ENCODE measurements at places on chromosomes 3 and 15. TPM values are rescaled to one million over a fixed set of nuclear protein-coding genes. Genes with fewer than 3 reads are reported as not detected.

Gene GP9
- 0.34 TPM for polyA plus RNA-seq

- no peak for DNase-seq
These were observed 29.8 kb upstream of the CHL1 start for GRCh38 chr3:166799-167198.

DNA sequence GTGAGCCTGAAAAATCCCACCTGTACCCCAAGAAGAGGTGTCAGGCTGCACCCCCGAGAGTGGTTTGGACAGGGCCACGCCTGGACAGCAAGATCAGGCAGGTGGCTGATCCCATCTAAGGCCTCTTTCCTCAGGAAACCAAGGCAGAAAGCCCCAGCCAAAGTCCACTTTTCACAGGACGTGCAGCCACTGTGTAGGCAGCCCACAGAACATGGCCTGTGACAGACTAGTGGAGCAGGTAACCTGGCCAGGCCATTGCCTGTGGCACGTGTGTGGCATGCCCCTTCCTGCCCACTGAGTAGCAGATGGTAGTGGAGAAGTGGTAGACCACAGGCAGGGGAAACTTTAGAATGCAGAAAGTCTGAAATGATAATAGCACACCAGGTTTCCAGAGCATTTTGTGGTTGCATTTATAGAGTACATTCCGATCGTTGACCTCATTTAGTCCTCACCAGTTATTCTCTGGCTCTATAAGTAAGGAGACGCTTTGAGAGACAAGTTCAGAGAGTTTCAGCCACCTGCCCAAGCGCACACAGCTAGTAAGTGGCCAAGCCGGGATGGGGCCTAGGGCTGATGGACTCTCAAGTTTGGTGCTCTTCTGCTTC, 68.7 kb downstream of the AAGAB start:
- DNase-seq = no peak

Gene TTLL13
- polyA plus RNA-seq = not detected

Gene FES
- 7.8 TPM for polyA plus RNA-seq

- no peak for DNase-seq
These were observed 102.5 kb downstream of the IQSEC1 start for GRCh38 chr3:12970684-12971083.

DNA sequence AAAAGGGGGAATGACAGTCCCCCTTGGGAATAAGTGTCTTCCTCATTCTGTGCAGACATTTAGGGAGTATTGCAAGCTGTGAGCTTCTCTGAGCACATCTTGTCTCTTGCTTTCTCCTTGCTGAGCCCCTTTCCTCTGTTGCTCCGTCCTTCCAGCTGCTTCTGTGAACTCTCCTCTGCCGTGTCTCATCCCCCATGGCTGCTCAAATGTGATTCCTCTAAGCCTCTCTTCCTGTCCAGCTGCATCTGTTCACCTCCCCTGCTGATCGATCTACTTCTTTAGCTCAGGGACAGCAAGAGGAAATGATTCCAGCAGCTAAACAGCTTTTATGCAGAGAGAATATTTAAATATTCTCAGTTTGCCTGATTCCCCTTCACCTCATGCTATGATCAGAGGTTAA, 328.0 kb upstream of the DNAJC19 start:
- no peak for DNase-seq

Gene RETNLB
- not detected for polyA plus RNA-seq

Gene HYAL1
- polyA plus RNA-seq = 1.4 TPM

Gene MEF2A
- polyA plus RNA-seq = 64.2 TPM

Gene CCR2
- 0.62 TPM for polyA plus RNA-seq

DNA sequence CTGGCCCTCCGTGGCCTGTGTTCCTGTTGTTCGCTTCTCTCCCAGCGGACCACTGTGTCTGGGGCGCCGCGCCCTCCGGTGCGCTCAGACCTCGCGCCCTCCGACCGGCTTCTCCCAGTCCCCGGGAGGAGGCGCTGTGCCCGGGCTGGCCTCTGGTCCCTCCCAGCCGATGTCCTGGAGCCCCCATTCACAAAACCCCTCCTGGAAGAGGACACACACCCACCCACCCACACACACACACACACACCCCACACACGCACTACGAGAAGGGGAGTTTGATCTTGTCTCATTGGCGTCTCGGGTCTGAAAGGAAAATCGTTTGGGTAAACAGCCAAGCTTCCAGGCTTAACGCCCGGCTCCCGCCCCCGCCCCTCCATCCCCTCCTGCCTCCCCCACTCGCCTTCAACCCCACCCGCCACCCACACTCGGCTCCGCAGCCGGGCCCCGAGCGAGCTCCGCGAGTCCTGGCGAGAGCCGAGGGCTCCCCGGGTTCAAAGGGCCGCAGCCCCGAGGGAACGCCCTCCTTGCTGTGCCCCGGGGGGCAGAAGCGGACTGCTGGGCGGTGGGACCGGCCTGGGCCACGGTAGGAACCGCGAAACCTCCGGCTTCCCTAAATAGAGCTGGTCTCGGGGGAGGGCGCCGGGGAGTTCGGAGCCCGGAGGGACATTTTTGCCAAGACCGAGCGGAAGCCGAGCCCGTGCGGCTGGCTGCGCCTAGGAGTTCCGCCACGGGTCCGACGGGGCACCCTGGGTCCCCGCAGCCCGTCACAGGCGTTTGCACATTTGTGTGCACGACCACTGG, 23.6 kb downstream of the NR2F2 start:
- DNase-seq = peak; percentile 56

GRCh38 chr15:93088200-93088980, 621 bp downstream of the RGMA start:
- DNase-seq = no peak

GRCh38 chr3:71447803-71448202, 135.7 kb downstream of the FOXP1 start:
- DNase-seq = no peak

DNA sequence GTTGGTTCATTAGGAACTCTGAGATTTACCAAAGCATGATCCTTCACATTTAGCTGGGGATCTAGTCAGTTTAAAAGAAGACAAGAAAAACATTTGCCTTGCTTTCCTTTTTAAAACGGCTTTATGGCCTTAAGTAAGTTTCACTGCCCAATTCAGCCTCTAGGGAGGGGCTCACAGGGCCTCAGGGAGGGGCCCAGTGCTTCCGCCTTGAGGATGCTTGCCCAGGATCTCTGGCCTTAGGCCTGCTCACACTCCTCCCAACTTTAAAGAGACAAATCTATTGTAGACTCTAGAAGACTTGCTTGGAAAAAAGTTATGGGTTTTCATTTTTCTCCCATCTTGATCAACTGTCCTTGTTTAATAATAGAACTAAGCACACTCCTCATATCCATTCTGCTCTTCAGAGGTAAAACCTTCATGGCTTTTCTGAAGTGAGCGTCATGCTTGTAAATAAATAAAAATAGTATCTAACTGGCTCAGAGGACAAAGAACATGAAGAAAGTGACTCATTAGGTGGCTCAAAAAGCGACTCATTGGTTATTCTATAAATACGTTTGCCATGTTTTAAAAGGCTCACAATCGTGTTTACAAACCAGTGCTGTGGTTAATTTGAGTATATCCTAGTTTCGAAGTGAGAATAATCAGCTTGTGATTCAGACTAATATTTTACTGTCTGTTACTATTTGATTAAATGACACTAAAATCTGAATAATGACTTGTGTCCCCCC, 13.7 kb downstream of the PDHB start:
- peak; percentile 60 for DNase-seq

Gene UROC1
- polyA plus RNA-seq = not detected

DNA sequence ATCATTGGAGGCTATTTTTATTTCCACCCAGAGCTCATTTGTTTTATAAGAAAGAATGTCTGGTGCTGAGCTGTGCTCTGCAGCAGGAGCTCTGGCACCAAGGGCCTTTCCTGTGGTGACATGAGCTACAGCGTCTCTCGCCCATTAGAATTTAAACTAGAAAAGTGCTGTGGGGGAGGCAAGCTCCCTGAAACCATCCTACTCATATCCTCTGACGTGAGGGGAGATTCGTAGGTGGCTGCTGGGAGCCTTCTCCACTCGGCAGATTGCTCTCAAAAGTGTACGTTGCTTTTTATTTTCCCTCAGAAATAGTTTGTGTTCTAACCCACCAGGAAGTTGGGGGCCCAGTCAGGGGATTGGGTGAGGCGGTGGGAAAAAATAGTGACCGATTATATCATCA, 76.3 kb upstream of the ARHGEF3 start:
- peak; percentile 60 for DNase-seq

Gene GOLGA6L7
- 0.40 TPM for polyA plus RNA-seq

Gene GPD1L
- polyA plus RNA-seq = 20.4 TPM

- DNase-seq = peak; percentile 68
These were observed 337.3 kb upstream of the CBLB start for GRCh38 chr3:106206146-106206545.

Gene SCAANT1
- polyA plus RNA-seq = not detected

DNA sequence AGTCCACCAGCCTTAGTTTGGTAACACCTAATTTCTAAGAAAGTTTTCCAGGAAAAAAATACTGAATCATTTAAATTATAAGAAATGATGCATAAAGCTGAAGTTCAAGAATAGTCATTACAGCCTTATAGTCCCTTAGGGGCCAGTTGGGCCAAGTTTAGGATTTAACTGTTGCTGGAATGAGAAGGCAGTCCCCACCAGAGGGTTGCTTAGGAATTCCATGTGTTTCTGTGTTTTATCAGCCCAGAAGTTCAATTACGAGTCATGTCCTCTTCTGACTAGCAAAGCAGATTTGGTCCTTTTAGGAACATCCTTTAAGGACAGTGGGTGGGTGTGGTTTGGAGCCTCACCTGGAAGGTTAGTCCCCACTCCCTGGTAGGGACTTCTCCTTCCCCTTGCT, 57.0 kb upstream of the NR2E3 start:
- DNase-seq = peak; percentile 24

GRCh38 chr3:42961633-42962032, 17.5 kb upstream of the GASK1A start:
- peak; percentile 80 for DNase-seq

DNA sequence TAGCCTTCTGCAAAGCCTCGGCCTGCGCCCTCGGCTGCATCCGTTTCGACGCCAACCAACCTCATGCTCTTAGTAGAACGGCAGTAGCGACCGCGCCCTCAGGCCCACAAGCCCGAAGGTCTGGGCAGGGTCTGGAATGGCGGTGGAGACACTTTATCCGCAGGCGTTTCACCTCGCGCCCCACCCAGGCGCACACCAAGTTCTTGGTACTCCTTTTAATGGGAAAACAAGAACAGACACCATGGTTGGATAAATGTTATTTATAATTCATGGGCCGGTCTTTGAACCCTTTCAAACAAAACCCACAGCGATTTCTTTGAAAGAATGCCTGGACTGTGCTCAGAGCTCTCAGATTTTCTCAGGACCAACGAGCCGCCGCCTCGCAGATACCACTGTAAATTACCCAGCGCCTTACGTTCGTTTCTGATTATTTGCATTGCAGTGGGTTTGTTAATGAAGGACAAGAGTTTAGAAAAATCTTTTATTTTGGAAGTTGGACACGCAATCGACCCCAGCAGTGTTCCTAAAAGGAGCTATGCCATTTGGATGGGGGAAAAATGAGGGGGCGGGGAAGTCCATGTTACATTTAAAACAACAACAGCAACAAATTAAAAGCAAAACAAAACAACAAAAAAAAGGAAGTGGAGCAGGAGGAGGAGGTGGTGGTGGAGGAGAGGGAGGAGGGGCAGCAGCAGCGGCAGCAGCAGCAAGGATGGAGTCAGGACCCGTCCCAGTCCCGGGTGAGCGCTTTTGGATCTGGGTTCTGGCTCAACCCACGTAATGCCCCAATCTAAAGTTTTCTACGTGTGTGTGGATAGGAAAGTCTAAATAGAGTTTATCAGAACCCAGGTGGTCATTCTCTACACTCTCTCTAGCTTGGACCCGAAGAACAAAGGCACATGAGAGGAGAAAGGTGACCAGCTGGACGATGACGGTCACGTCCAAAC, 993 bp upstream of the ISL2 start:
- DNase-seq = no peak
